ENCODE measurements at places on chromosomes 3 and 15.

DNA sequence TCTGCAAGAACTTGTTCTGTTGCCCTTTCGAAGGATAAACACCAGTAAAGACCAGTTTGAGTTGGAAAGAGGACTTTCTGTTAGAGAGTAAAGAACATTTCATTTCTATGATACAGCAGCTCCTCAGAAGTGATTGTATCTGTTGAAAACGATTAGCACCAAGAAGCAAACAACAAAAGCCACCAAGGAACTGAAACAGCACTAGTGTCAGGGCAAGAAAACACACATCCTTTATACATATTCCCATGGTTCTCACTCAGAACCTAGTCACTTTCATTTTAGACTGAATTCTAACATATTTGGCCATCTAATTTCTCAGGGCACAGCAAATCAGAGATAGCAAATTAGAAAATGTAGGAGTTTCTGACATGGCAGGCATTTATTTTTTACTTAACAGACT lies 116.1 kb downstream of the ATP1B3 start:
- DNase-seq: no peak

DNA sequence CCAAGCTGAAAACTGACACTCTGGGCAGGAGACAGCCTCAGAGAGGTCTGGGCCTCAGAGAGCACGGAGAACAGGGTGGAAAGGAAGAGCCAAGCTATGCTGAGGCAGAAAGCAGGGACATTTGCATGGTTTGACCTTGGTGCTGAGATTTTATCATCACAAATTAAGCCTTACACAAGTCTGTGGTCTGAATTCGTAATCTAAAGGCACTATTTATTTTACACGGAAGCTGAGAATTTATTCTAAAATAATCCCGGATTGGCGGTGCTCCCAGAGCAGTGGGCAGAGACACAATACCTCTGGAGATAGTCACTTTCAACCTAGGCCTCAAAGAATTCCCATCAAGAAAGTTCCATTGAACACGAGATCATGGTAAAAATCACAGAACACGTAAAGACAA lies 47.5 kb downstream of the CFAP92 start:
- no peak for DNase-seq

GRCh38 chr15:92123962-92124656 lies 269.6 kb upstream of the ST8SIA2 start:
- DNase-seq: no peak

- DNase-seq: peak; percentile 83
Measured at GRCh38 chr3:165185707-165186327, 10.4 kb downstream of the SLITRK3 start.

GRCh38 chr3:13716540-13717221 lies 163.2 kb downstream of the WNT7A start:
- no peak for DNase-seq
